ENCODE measurements at places on chromosomes 16 and 17.
A peak's percentile ranks its signal among the peaks of the same experiment; 100 is the strongest.

- peak; percentile 49 for DNase-seq
- H3K4me1 ChIP-seq, result peaks cover 63% of the 10 kb centered on the region
- peak overlapping the region; percentile 70 for H3K27ac ChIP-seq
- H3K4me3 ChIP-seq, result peak overlapping the region; percentile 27
- peaks cover 36% of the 10 kb centered on the region for H3K36me3 ChIP-seq
Measured at GRCh38 chr16:29825145-29826044, 5.1 kb downstream of the MVP start.

GRCh38 chr17:27453471-27453870 lies 2.8 kb upstream of the KSR1 start:
- no peak for DNase-seq
- no peak overlapping the region for H3K4me3 ChIP-seq
- H3K27ac ChIP-seq, result no peak overlapping the region
- peaks cover 12% of the 10 kb centered on the region for H3K27me3 ChIP-seq
- H3K36me3 ChIP-seq, result peaks cover 3% of the 10 kb centered on the region

GRCh38 chr16:21590796-21591195 lies 8.6 kb upstream of the METTL9 start:
- no peaks in the 10 kb centered on the region for H3K4me1 ChIP-seq
- no peak overlapping the region for H3K4me3 ChIP-seq
- no peak overlapping the region for H3K27ac ChIP-seq

DNA sequence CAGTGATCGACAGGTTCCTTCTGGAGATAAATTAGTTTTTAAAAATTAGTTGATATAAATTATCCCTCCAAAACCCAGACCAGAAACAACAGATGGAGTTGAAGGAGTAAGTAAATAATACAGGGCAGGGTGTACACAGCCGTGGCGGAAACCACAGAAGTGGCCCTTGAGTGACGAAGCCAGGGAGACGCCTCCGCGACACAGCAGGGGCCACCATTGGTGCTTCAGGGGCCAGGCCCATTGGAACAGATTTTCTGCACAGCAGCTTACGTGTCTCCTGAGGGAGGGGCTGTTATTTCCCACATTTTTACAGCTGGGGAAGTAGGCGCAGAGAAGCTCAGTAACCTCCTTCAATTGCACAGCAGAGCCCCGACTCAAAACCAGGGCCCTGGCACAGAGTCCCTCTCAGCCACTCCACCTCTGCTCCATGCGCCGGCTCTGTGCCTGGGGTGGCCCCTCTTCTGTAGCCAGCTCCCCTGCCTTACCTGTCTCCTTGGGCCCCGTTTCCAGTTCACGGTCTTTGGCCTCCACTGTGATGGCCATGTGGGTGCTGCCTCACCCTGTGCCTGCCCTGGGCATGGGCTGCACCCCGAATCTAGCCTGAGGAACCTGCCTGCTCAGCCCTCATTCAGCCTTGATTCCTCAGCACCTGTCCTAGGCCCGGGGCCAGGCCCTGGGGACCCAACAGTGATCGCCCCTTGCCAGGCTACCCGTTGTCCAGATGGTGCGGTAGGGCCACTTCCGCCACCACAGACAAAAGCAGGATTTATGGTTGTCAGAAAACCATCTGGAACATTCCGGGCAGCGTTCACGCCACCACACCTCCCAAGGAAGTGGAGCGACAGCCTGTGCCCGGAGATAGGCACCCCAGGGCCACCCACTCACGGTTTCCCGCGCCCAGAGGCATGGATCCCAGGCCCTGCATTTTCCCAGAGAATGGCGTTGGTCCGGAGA lies 128.5 kb upstream of the GSE1 start:
- no peaks in the 10 kb centered on the region for H3K4me1 ChIP-seq
- no peaks in the 10 kb centered on the region for H3K27me3 ChIP-seq
- no peak overlapping the region for H3K27ac ChIP-seq
- H3K36me3 ChIP-seq, result no peaks in the 10 kb centered on the region
- DNase-seq, result no peak
- H3K4me3 ChIP-seq, result no peak overlapping the region

GRCh38 chr17:79001190-79002020 lies 8.2 kb downstream of the CANT1 start:
- DNase-seq, result no peak
- peaks cover 33% of the 10 kb centered on the region for H3K36me3 ChIP-seq
- no peak overlapping the region for H3K4me3 ChIP-seq
- H3K4me1 ChIP-seq, result peaks cover 14% of the 10 kb centered on the region

GRCh38 chr16:4935241-4935855 lies 1.6 kb downstream of the PPL start:
- peaks cover 6% of the 10 kb centered on the region for H3K4me1 ChIP-seq
- no peak overlapping the region for H3K4me3 ChIP-seq
- no peaks in the 10 kb centered on the region for H3K36me3 ChIP-seq
- no peak overlapping the region for H3K27ac ChIP-seq
- no peak for DNase-seq
- peaks cover 30% of the 10 kb centered on the region for H3K27me3 ChIP-seq

DNA sequence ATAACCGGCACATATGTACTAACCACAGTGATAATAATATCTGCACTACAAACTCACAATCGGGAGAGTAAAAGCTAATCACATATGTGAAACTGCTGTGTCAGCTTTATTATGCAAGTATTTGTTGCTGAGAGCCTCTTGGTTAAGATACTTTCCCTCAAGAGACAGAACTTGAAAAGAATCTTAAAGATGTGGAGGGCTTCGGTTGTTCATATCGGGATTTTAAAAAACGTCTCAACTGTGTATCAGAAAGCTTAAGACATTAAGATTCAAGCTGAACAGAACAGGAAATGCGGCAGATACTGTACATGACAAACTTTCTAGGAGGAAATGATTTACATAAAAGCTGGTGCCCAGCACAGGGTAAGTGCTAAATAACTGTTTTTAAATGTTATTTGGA lies 27.5 kb upstream of the HLF start:
- peaks cover 19% of the 10 kb centered on the region for H3K27me3 ChIP-seq
- H3K27ac ChIP-seq, result peak overlapping the region; percentile 56
- peaks cover 19% of the 10 kb centered on the region for H3K4me1 ChIP-seq
- H3K36me3 ChIP-seq, result no peaks in the 10 kb centered on the region

DNA sequence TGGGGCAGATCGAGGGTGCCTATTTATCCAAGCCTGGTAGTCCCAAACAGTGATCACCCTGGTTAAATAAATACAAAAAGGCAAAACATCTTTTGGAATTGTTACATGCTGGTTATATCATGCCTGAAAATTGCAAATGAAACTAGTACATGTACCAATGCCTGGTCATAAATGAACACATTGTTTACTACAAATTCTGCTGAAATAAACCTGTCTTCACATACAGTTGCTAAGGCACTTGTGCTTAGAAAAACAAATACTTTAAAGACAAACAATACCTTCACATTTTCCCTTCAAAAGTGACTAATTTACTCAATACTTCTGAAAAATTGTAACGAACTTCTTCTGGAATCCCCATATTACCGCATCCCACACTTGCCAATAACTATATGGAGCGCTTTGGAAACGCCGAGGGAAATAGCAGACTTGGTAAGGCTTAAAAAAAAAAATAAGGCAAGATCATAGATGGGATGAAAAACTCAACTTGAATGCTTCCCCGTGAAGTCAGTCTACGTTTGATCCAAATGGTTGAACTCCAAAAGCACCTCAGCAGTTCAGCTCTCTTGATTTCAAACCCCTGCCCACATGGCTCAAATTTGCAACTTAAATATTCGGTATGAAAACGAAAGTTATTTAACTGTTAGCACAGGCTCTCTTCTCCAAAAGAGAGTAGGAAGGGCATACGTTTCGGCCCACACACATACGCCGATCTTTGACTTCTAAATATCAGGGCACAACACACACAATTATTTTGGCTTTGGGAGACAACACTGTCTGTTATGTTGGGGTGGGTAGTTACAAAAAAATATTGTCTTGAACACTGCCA lies 264.5 kb downstream of the NTN1 start:
- no peaks in the 10 kb centered on the region for H3K27me3 ChIP-seq
- no peak overlapping the region for H3K27ac ChIP-seq
- no peaks in the 10 kb centered on the region for H3K36me3 ChIP-seq
- no peak overlapping the region for H3K4me3 ChIP-seq
- peaks cover 17% of the 10 kb centered on the region for H3K4me1 ChIP-seq

DNA sequence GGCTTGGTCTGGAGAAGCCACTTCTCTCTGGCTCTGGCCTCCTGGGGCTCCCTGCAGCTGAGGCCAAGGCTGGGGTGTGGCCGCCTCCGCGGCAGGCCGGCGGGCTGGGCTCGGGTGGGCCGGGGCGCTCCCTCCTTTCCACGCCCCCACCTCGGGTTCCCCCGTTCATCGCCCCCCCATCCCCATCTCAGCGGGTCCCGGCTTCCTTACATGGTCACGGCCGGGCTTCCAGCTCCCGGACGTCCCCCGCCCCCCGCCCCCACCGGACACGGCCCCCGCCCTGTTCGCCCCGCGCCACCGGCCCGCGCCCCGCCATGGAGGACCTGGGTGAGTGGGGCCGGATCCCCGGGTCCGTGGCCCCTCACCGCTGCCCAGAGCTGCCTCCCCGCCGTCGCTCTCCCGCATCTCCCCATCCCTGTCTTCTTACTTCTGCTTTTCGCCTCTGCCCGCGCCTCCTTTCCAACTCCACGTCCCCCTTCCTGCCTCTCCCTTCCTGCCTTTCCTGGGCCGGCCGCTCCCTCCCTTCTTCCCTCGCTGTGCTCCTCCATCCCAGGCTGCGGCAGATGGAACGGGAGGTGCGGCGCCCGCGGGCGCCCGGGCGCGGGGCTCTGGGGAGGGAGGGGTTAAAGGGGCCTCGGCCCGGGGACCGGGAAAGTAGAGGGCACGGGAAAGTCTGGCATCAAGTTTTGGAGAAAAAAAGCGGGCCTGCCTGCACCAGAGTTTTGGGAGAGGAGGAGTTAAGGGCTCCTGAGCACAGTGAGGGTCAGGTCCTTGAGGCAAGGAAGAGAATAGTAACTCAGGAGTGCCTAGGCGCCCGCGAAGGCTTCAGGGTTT lies at the start of gene TGFB1I1:
Gene TGFB1I1 (plus strand): TSS at position 278 of the 834 bp plus-strand sequence. CDS start 37 bp downstream, at position 315.
- peak within 1 kb of the TSS; percentile 35 for H3K4me3 ChIP-seq
- H3K27me3 ChIP-seq, result peaks cover 42% of the 10 kb centered on the region
- no peaks in the 10 kb centered on the region for H3K36me3 ChIP-seq
- peaks cover 21% of the 10 kb centered on the region for H3K4me1 ChIP-seq

DNA sequence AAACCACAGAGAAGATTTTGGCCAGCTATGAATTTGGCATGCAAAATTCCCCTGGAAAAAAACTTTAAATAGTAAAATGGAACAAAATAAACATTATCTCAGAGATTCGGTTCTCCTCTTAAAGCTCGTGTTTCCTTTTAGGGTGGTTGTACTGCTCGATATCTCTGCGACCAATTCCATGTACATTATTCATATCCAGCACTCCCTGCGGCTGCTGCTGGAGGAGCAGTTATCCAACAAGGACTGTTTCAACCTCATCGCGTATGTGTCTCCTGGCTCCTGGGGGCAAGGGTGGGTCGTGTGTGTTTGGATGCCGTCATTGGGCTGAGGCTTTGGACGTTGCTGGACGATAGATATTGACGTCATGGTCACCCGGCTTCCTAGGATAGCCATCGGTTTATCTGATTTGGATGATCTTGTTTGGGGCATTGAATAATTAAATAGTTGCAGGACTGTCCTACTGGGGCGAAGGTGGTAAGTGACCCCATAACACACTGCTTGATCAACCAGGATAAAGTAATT lies 33.8 kb downstream of the VWA3A start:
- no peaks in the 10 kb centered on the region for H3K36me3 ChIP-seq
- DNase-seq, result no peak
- H3K27ac ChIP-seq, result no peak overlapping the region
- no peak overlapping the region for H3K4me3 ChIP-seq
- H3K4me1 ChIP-seq, result no peaks in the 10 kb centered on the region
- peaks cover 17% of the 10 kb centered on the region for H3K27me3 ChIP-seq

DNA sequence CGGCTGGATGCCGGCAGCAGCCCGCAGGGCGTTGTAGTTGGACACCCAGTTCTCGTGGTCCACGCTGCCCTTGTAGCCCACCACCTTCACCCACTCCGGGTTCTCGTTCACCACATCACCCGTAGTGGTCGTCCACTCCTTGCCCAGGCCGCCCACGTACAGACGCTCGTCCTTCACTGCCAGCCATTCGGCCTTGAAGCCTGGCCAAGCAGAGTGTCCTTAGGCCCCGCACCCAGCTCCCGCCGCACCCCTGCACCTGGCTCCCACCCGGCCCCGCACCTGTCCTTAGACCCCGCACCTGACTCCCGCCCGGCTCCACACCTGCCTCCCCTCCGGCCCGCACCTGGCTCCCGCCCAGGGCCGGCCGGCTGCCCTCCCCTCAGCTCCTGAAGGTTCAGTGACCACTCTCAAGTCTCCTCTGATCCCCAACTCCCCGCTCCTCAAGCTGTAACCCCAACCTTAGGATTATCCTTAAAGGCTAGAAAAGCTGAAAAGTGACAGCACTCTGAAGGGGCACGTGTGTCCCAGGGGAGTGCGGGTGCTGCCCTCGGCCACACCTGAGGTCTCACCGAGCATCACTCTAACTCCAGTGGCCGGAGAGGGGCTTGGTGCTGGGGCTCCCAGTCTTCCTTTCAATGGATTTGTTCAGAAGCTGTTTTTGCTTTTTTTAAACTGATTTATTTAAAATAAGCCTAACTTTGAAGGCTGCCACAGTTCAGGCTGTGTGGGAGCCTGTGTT lies 14.4 kb downstream of the CANT1 start:
- no peak for DNase-seq
- H3K4me3 ChIP-seq, result no peak overlapping the region
- peaks cover 70% of the 10 kb centered on the region for H3K36me3 ChIP-seq
- H3K27me3 ChIP-seq, result no peaks in the 10 kb centered on the region
- H3K4me1 ChIP-seq, result peaks cover 1% of the 10 kb centered on the region
- no peak overlapping the region for H3K27ac ChIP-seq

- H3K36me3 ChIP-seq, result no peaks in the 10 kb centered on the region
- H3K4me3 ChIP-seq, result no peak overlapping the region
- DNase-seq, result no peak
- no peak overlapping the region for H3K27ac ChIP-seq
- no peaks in the 10 kb centered on the region for H3K4me1 ChIP-seq
Measured at GRCh38 chr16:79466111-79466510, 134.4 kb downstream of the MAF start.

- peaks cover 68% of the 10 kb centered on the region for H3K4me1 ChIP-seq
- H3K36me3 ChIP-seq, result peaks cover 33% of the 10 kb centered on the region
- H3K4me3 ChIP-seq, result no peak overlapping the region
- DNase-seq, result no peak
Measured at GRCh38 chr16:4501071-4501478, 24.9 kb downstream of the HMOX2 start.

- no peak for DNase-seq
- no peak overlapping the region for H3K4me3 ChIP-seq
- peaks cover 2% of the 10 kb centered on the region for H3K4me1 ChIP-seq
- H3K27me3 ChIP-seq, result peaks cover 51% of the 10 kb centered on the region
- no peak overlapping the region for H3K27ac ChIP-seq
- H3K36me3 ChIP-seq, result no peaks in the 10 kb centered on the region
Measured at GRCh38 chr17:39219647-39220154, 6.0 kb downstream of the STAC2 start.

GRCh38 chr16:4606354-4606753 lies 8.3 kb downstream of the UBALD1 start:
- H3K36me3 ChIP-seq, result no peaks in the 10 kb centered on the region
- no peak overlapping the region for H3K27ac ChIP-seq
- no peaks in the 10 kb centered on the region for H3K4me1 ChIP-seq
- H3K27me3 ChIP-seq, result peaks cover 3% of the 10 kb centered on the region

Measured in activated CD4-positive, alpha-beta memory T cell treated with anti-CD3 and anti-CD28 coated beads, Interleukin-2, amount 10 ng/mL, durations not matched to agents 7 days and 5 days (primary cell).